ENCODE measurements at places on chromosomes 12 and 14.

GRCh38 chr12:29395356-29395755 is 14.4 kb upstream of the ERGIC2 start:
- DNase-seq, result no peak

DNA sequence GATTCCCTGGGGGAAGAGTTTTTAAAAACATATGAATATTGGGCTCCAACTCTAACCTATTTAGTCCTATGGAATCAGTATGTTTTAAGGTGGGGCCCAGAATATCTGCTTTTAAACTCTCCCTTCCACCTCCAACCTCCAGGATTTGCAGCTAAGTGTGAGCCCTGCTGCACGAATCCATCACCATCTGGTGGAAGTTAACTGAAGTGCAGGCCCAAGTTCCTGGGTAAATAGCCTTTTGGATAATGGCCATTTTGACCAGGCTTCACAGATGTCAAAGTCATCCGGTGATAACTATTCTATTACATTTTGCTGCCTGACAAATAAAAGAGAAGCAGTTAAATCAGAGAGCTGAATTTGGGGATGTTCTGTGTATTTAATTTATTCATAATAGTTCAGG is 58.1 kb upstream of the RMST start:
- DNase-seq, result no peak

DNA sequence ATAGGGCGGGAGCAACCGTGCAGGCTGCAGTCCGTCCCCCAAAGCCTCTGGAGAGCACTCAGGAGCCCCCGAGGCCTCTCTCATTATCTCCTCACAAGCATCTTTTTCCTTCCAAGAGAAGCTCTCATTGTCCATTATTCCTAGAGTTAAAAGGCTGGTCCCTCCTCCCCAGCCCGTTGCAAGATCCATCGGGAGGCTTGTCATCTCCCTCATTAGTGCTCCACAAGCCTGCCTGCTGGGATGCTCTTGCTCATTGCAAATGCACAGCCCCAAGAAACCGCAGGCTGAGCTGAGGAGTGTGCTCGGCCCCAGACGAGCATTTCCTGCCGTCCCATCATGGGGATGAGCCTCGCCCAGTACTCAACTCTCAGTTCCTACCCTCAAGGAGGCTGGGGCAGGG is 23.3 kb downstream of the NUAK1 start:
- DNase-seq, result no peak

GRCh38 chr12:981961-982360 is 9.1 kb upstream of the ERC1 start:
- DNase-seq, result no peak

- no peak for DNase-seq
Observed at GRCh38 chr14:23033251-23033727, 1.4 kb downstream of the PSMB5 start.

DNA sequence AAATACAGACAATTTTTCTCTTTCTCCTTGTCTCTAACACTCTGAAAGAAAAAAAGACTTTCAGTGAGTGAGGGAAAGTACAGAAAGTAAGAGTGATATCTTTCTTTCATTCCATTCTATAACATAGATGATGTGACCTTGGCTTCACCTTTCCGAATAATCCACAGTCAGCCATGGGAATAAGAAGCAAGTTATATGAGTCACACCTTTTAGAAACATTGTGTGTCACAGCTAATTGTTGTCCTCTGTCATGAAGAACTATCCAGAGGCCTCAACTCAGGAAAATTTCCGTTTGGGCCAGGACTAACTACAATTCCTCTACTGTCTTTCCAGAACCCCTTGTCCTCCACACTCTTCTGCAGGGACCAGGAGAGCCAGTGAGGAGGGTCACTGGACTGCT is 209.7 kb upstream of the FAR2 start:
- DNase-seq, result no peak

GRCh38 chr14:92726135-92726932 is 22.1 kb downstream of the LGMN start:
- no peak for DNase-seq

DNA sequence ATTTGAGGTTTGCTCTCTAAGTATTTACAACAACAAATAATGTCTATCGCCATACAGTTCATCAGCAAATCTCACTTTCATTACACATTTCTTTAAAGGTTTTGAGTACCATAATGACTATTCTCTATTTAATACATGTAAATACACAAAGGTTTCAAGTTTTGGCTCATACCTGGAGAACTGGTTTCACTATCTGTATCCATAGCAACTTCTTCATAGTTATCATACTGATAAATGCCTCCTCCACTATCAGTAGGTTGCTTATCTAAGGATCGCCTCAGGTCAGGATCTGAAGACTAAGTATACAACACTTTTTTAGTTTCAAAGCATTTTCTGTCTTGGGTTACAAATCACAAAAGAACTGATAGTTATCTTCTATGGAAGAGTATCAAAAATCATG is 21.4 kb downstream of the ZFC3H1 start:
- no peak for DNase-seq

DNA sequence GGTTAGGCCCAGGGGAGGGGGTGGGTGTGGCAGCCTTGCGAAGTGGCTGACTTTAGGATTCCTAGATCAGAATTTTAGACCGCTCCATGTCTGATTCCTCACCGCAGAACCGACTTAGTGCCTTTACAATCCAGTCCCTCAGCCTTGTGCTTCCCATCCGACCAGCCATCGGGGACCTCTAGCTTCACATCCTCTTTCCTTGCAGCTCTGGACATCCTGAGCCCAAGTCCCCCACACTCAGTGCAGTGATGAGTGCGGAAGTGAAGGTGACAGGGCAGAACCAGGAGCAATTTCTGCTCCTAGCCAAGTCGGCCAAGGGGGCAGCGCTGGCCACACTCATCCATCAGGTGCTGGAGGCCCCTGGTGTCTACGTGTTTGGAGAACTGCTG is 557 bp downstream of the COPS7A start:
- DNase-seq, result no peak

DNA sequence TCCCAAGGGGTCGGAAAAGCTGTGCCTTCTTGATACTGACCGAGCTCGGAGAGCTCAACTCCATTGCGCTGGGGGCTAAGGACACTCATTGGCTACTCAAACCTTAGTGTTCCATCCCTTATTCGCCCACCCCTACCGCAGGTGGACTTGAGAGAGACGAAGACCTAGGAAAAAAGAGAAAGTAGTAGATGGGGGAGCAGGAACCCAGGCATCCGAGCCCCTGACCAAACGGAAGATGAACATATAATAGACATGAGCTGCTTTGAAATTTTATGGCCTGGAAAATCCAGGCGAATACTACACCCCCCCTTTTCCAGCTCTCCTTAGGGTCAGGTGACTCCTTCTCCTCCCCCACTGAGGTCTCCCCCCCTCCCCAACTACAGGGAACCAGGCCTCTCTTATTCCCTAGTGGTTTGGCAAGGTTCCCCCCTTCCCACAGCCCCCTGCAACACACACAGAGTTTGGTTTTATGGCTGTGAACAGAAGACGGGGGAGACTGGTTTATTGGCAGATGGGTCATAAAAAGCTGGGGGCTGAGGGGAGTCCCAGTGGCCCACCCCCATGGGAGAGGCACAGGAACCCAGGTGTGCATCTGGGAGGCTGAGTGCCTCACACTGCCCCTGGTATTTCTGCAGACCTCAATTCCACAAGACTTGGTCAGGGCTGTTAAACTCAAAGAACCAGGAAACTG is 1.6 kb downstream of the GDF11 start:
- no peak for DNase-seq

GRCh38 chr12:76810671-76811419 is 46.9 kb downstream of the ZDHHC17 start:
- no peak for DNase-seq

- no peak for DNase-seq
Observed at GRCh38 chr12:80411787-80412186, 32.2 kb upstream of the PTPRQ start.

GRCh38 chr12:126061777-126062176 is 996.5 kb downstream of the AACS start:
- DNase-seq, result no peak

- DNase-seq, result no peak
Observed at GRCh38 chr12:108620236-108620879, 13.3 kb downstream of the SELPLG start.

- no peak for DNase-seq
Observed at GRCh38 chr12:48025281-48025680, 21.0 kb upstream of the COL2A1 start.

DNA sequence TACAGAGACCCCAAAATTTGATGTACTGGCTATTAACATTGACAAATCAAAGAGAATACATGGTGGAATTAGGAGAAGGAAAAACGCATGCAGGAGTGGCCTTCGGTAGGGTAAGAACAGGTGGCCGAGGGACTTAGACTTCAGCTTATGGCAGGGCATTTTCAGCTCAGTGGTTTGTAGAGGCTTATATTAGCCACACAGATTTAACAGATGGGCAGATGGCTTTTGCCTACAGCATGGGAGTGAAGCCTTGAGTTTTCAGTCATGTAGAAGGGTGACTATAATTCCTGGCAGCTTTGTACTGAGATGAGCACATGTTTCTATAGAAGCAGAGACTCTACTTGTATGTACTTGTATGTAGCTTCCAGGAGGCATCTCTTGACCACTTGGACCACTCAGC is 40.9 kb upstream of the PLEKHA5 start:
- no peak for DNase-seq

DNA sequence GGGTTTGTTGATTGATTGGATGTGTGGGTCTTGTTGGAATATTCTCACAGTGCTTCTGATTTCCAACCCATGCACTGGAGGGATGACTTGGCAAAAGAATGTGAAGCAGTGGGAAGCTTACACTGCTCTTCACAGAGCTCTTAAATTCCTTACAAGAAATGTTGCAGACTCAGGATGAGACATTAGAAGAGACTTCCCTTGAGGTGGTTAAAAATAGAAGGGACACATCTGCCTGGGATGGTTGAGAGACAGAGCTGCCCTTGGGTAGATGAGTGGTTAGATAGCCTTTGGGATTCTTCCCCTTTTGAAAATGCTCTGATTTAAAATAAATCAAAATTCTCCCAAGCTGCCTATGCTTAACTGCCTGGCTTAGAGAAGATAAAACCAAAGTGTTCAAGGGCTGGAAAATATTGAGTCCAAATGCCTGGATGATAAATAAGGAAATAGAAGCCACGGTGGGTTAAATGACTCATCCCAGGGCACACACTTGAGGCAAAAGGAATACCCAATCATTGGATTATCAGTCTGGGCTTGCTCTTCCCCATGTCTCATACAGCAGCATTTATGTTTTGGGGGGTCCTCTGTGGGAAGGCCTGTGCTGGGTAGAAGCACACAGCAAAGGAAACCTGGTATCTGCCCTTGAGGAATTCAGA is 264.3 kb downstream of the AKAP6 start:
- no peak for DNase-seq

DNA sequence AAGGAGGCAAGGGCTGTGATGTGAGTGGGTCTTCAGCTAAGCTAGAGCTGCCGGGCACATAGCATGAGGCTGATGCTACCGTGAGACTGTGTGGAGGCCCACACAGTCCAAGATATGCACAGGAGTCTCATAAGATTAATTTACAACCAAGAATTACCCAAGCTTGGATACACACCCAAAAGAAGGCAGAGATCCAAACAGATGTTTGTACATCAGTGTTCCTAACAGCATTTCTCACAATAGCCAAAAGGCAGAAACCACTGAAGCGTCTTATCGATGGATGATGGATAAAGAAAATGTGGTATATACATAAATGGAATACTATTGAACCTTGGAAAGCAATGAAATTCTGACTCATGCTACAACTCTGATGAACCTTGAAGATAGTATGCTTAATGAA is 40.8 kb upstream of the RIC8B start:
- DNase-seq, result no peak

- no peak for DNase-seq
Observed at GRCh38 chr12:51430196-51430895, 5.7 kb downstream of the SLC4A8 start.

DNA sequence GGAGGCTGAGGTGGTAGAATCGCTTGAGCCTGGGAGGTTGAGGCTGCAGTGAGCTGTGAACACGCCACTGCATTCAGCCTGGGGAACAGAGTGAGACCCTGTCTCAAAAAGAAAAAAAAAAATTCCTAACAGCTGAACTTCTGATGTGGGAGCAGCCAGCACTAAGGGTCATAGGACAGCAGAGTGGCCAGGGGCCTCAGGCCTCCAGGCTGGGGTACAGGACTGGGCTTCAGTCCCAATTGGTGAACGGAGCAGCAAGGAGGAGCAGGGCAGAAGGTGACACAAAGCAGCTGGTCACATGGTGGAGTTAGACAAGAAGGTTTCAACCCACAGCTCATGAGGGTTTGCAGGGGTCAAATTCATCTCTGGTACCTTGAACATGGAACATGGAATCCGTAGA is 40.8 kb upstream of the NRXN3 start:
- DNase-seq, result no peak

DNA sequence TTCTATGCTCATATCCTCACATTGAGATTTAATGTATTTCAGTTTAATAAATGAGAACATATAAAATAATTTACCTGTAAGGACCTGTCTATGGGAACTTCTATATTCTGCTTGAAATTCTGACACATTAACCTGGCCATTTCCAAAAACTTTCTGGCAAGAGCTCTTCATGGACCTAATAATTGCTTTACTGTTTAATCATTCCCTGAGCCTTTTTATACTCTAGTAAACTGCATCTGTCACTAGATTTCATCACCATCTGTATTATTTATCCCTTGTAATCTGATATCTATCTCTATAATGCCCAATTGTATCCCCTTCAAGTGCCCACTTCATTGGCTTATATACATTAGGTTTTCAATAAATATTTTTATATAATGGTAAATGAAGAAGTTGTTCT is 327.7 kb downstream of the RAD51B start:
- no peak for DNase-seq

DNA sequence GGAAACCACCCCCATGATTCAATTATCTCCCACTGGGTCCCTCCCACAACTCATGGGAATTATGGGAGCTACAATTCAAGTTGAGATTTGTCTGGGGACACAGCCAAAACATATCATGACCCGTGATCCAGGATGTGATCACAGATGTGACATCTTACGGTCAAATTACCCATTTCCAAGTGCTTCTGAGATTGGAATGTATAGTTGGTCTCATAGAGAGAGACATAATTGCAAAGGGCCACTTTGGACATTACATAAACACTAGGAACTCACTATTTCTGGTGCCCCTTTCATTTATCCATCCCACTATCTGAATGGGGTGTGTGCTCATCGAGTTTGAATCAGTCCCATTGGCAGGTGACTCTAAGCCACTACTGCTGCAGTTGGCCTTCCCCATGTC is 204.5 kb downstream of the PHLDA1 start:
- no peak for DNase-seq

DNA sequence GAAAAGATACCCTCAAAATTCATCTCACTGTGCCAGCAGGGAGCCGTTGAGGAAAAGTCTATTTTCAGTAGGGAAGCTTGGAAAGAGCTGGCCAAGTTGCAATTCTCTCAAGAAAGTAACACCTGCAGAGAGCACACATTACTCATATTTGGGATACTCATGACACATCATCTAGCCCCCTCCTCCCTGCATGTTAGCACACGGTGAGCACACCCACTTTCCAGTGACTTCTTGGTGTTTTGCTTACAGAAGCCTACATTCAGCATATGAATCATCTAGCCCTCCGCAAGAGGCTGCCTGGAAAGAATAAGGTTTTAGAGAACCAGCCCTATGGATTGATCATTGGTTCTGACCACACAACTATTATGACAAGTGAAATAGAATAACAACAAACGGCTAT is 124.5 kb downstream of the PTPRO start:
- DNase-seq, result no peak
